ENCODE measurements at places on chromosomes 7 and 10. TPM values are rescaled to one million over a fixed set of nuclear protein-coding genes. Genes with fewer than 3 reads are reported as not detected.

Gene HOXA1
- total RNA-seq = 0.50 TPM

Gene HOXA13
- not detected for total RNA-seq

Gene DKK1
- 54.4 TPM for total RNA-seq

Gene DUS4L
- 8.8 TPM for total RNA-seq

Gene CRTAC1
- not detected for total RNA-seq

Gene UTF1
- not detected for total RNA-seq

Gene COX19
- 9.2 TPM for total RNA-seq

Gene FANK1
- 2.6 TPM for total RNA-seq

Gene CYP26C1
- under 0.01 TPM for total RNA-seq

Gene LFNG
- total RNA-seq = 0.33 TPM

Gene ABCA13
- total RNA-seq = 0.26 TPM

Gene CPA4
- 20.0 TPM for total RNA-seq

Gene HSPA12A
- total RNA-seq = 9.5 TPM

Gene C10orf53
- total RNA-seq = not detected

Gene GPR37
- total RNA-seq = 20.6 TPM

Gene ADCY1
- total RNA-seq = 0.51 TPM

Gene GDF2
- not detected for total RNA-seq

Gene RARRES2
- total RNA-seq = 174 TPM

Gene DDX56
- total RNA-seq = 44.4 TPM

Gene MYO1G
- under 0.01 TPM for total RNA-seq

Gene ANKRD1
- under 0.01 TPM for total RNA-seq

Gene OR6B1
- total RNA-seq = not detected

Gene PLAU
- total RNA-seq = 60.1 TPM

Gene PPP1R17
- total RNA-seq = not detected

Gene CDHR3
- total RNA-seq = 4.9 TPM

Gene SFXN2
- total RNA-seq = 1.0 TPM

Gene HILPDA
- total RNA-seq = 30.8 TPM

Gene HOGA1
- total RNA-seq = 1.5 TPM

Gene SPAM1
- not detected for total RNA-seq

Gene TEX36
- total RNA-seq = not detected

Gene ZC3HAV1L
- total RNA-seq = 8.5 TPM

Gene NHLRC2
- 8.5 TPM for total RNA-seq

Data from fibroblast of lung (primary cell).